Kidney epithelial cell (primary cell): ENCODE measurements at places on chromosomes 11 and 22. TPM values are rescaled to one million over a fixed set of nuclear protein-coding genes. Genes with fewer than 3 reads are reported as not detected.

Gene MACROD1
- 12.3 and 23.5 TPM in 2 replicates for total RNA-seq

Gene SEZ6L
- total RNA-seq = not detected in 2 replicates

Gene SAA2
- total RNA-seq = 2.2 and 8.0 TPM in 2 replicates

Gene OR52I1
- not detected in 2 replicates for total RNA-seq

DNA sequence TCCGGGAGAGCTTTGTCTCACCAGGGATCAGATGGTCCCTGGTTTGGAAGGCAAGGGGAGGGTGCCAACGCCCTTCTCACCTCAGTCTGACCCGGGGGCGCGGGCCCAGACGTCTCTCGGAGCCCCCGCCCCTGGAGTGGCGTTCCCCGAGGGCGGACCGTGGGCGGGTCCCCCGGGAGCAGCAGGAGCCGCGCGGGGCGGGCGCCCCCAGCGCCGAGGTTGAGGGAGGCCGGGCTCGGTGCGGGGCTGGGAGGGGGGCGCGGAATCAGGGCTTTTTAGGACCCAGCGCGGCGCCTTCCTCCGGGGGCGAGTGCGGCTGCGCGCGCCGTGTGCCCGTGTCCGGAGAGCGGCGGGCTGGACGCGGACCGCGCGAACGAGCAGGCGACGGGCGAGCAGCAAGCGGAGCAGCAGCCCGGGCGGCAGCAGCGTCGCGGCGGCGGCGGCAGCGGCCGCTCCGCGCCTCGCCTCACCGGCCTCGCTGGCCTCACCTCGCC is at the start of gene KCNC1:
TSS of gene KCNC1 (plus strand) at position 364 of the 494 bp plus-strand sequence. CDS start 1,222 bp downstream, outside the sequence.
- DNase-seq = no peak

DNA sequence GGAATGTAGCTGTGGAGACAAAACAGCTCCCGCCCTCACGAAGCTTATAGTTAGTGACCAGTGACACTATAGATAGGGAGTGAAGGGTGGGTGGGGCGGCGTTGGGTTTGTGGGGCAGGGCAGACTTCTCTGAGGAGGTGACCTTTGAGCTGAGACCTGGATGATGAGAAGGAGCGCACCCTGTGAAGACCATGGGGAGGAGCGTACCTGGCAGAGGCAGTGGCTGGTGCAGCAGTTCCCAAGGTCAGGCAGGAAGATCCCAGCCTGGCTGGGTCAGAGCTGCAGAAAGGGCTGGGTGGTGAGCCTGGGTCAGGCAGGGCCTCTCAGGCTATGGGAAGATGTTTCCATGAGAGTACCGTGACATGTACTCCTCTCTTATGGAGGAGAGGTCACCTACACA is 135.0 kb upstream of the RCN1 start:
- no peak for DNase-seq

DNA sequence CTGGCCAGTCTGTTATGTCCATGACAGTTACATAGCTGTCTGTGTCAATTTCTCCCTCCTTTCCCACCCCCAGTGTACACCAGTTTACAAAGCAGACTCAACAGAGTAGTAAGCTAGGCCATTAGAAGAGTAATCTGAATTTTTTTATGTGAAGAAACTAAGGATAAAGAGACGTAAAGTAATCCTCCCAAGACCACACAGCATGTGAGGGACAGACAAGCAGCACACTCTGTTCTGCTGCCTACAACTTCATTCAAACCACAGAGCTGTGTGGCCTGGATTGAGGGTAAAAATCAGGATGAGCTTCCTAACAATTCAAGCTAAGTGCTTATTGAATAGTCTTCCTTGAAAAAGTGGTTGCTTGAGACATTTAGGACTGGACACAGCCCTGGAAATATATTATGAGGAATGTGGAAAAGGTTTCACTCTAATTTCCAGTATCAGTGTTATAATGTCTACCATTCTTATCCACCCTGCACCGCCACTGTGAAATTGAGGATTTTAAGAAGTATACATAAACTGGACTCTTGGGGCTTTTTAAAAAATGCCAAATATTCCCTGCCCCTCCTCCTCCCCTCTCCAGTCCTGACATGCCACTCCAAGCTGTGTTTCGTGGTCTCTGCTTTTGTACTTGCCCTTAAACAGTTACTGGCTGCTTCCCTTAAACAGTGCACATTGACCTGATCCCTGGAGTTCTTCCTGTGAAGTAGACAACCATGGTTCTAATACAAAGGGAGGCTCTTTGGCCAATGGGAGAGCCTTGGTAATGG is 40.9 kb downstream of the EXT2 start:
- no peak for DNase-seq

DNA sequence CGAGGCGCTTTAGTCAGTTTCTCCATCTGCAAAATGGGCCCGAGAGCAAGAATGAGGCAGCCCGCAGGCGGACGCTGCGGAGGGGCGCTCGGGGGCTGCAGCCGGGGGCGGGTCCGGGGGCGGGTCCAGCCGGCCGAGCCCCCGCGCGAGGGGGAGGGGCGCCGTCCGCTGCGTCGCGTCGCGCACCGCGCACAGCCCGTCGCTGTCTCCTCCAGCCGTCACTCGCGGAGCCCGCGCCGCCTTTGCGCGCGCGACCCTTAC is 282 bp downstream of the PC start:
- no peak for DNase-seq

- DNase-seq = no peak
Measured at GRCh38 chr22:25570486-25570885, 6.0 kb downstream of the GRK3 start.

- peak; percentile 12 for DNase-seq
Measured at GRCh38 chr11:132402071-132402684, 1031.8 kb downstream of the NTM start.
